ENCODE measurements at places on chromosomes 12 and 14. TPM values are rescaled to one million over a fixed set of nuclear protein-coding genes. Genes with fewer than 3 reads are reported as not detected.

Gene C2CD5
- total RNA-seq, result 26.6 TPM

Gene LMNTD1
- not detected for total RNA-seq

Gene OR6C2
- total RNA-seq, result not detected

Gene PLEKHG7
- 1.4 TPM for total RNA-seq

Gene PTPRQ
- 1.9 TPM for total RNA-seq

Gene RERG
- total RNA-seq, result 13.3 TPM

Gene DPF3
- 11.0 TPM for total RNA-seq

Gene MIP
- total RNA-seq, result not detected

Gene IL26
- not detected for total RNA-seq

Gene EFCAB11
- 8.2 TPM for total RNA-seq

Gene SDR39U1
- total RNA-seq, result 49.5 TPM

Gene PLBD1
- total RNA-seq, result 19.5 TPM

Gene PAPLN
- total RNA-seq, result 33.1 TPM

Gene LUM
- total RNA-seq, result 56.1 TPM

Gene SP7
- not detected for total RNA-seq

Gene PLD4
- 1.2 TPM for total RNA-seq

Gene SALL2
- 10.2 TPM for total RNA-seq

Gene SLC2A13
- total RNA-seq, result 5.9 TPM
